ENCODE measurements at places on chromosomes 16 and 17.

DNA sequence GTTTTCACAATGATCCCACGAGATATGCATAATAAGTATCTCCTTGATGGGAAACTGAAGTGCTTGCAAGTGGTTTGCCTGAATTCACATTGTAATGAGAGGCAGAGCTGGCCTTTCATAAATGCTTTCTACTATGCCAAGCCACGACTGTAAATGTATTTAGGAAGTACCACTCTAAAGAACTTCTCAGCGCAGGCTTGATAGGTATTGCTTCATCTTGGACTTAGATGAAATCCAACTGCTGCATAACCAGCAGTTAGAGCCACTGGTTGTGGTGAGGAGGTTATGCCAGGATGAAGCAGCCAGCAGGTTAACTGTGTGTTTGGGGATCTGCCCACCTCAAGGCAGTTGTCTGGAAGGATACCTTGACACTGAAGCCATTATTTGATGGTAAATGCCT, 26.8 kb downstream of the MARCHF10 start:
- DNase-seq: peak; percentile 25

- DNase-seq: no peak
These were observed 80.2 kb upstream of the TOB1 start for GRCh38 chr17:50946223-50946890.

- peak; percentile 47 for DNase-seq
These were observed 195.2 kb downstream of the MAP2K6 start for GRCh38 chr17:69609473-69610305.

GRCh38 chr16:12976496-12976895, 75.1 kb downstream of the SHISA9 start:
- no peak for DNase-seq

DNA sequence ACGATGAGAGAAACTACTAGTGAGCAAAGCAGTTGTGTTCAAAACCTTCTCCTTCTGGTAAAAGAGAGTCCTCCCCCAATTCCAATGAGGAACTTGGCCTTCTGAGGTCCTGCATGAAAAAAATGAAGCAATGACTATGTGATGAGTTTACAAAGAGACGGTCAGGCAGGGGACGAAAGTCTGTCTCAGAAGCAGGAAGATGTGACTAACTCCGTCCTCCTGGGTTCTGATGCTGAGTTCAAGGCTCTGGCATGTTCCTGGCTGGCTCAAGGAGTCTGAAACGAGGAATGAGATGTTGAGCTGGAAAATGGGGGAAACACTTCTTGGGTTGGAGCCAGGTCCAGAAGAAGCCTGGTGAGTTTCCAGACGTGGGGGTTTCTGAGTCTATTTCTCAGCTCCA, 129.6 kb downstream of the CPPED1 start:
- no peak for DNase-seq
